ENCODE measurements at places on chromosomes 13 and 19.

DNA sequence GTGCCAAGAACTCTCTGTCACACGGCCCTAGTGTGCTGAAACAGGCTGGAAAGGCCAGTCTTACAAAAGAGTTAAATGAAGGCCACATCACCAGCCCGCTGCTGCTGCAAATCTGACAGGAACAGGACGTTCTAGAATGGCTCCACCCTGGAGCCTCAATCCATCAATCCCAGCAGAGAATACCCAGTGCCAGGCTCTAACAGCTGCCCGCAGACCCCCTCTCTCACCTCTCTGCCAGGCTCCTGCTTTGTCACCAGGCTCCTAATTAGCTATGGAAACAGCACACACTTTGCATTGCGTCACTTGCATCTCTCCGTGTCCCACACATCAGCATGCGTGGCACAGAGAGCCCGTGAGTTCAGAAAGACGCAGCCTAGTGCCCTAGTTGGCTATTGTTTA is 314.1 kb downstream of the FOXO1 start:
- no peak for DNase-seq

- DNase-seq: no peak
These were observed 1.7 kb downstream of the KANK2 start for GRCh38 chr19:11195681-11196080.

GRCh38 chr19:48615231-48616040 is 560 bp upstream of the FAM83E start:
- DNase-seq: no peak

DNA sequence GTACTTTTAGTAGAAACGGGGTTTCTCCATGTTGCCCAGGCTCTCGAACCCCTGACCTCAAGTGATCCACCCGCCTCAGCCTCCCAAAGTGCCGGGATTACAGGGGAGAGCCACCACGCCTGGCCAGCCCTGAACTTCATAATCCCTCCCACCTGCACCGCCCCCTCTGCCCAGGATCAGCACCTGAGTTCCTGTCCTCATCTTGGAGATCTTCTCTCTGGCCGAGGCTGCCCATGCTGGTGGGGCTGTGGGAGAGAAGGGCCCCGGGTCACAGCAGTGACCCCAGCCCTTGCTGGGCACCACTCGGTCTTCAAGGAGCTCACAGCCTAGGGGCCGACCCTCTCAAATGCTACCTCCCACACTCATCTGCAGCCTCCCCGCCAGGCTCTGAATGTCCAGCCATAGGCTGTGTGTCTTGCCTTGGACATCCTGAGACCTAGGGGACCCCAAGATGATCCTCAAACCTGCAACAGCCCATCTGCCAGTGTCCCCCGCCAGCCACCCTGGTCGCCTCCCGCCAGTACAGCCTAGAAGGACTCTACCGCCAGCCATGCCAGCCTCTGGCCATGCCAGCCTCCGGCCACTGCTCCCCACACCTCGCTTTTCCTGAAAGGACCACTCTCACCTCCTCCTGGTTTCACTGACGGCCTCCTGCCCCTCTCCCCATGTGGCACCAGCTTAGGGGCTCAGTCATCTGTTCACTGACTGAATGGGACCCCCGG is 1.5 kb downstream of the ATP8B3 start:
- no peak for DNase-seq

DNA sequence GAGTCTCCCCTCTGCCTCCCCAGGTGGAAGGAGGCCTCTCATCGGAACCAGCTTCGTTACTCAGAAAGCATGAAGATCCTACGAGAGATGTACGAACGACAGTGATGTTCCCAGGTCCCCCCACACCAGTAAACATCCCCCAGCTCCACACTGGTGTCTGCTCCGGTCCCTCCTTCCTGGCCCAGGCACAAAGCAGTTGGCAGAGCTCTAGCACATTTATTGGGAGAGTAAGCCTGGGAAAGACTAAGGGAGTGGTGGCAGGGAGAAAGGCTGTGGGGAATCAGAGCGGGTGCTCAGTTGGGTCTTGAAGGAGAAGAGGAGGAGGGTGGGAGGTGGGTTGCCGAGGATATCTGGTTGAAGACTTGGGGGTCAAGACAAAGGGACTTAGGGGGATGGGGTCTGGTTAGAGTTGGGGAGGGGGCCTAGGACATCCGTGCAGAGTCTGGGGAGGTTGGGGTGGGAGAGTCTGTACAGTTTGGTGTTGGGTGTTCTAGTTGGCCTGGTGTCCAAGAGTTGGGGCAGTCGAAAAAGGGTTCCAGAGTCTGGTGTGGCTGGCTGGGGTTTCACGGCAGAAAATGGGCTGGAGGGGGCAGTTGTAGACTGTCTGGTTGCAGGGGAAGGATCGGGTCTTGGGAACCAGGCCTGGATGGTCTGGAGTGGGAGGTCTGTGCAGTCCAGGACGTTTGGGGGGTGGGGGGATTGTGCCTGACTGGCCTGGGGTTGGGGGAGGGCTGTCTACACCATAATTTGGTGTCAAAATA is 2.3 kb downstream of the HSPB6 start:
- DNase-seq: no peak

DNA sequence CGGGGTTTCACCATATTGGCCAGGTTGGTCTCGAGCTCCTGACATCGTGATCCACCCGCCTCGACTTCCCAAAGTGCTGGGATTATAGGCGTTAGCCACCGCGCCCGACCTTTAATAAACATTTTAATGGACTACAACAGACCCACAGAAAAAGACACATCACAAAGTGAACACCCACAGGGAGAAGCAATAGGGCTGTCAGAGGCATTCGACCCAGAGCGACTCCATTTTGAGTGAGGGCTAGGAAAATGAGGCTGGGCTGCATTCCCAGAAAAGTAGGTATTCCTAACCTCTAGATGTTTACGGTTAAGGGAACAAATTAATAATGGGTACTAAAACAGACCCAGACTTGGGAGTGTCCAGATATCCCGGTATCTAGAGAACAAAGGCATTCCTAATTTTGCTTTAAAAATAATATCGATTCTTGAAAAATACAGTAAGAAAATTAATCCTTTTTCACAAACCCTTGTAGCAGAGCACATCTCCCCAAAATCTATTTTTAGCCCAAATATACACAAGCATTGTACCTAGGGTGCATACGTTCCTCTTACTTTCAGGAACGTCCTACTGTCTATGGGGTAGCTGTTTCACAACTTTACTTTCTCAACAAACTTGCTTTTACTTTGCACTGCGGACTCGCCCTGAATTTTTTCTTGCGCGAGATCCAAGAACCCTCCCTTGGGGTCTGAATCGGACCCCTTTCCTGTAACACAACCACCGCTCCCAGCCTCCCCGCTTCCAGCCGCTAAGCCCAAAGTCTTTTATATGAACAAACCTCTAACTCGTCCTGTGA is 811 bp upstream of the ZNF8 start:
- no peak for DNase-seq

- DNase-seq: no peak
These were observed 21.2 kb upstream of the TOMM40 start for GRCh38 chr19:44869733-44870470.

DNA sequence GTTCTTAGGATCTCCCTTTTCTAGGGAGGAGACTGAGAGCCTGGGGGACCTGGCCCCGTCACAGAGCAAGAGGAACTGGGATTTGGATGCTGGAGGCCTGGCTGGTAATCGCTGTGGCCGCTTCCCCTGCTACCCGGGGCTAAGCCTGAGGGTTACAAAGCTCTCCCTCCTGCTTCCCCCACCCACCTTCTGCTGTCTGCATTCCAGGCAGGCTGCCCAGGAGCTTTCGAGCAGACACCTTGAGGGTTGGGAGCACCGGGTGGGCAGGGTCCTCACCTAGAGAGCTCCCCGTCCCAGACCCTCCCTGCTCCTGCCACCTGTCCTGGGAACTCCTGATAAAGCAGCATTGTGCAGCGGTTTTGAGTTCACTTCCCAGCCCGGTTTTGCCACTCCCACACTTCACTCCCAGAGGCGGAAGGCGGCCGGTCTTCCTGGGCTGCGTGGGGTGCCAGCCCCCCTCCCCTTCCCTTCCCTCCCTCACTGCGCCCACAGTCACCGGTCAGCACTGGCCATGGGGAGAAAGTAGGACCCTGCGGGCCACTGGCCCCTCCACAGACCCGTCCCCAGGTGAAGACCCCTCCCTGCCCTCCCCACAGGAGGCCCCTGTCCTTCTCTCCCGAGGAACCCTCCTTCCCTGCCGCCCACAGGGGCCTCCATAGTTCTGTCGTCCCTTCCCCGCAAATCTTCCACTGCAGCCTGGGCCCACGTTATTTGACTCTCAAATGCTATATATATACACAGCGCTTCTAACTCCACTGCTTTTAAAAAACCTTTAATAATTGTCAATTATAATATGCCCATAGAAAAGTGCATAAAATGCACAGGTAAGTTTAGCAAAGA is 8.1 kb downstream of the PAK4 start:
- DNase-seq: no peak

DNA sequence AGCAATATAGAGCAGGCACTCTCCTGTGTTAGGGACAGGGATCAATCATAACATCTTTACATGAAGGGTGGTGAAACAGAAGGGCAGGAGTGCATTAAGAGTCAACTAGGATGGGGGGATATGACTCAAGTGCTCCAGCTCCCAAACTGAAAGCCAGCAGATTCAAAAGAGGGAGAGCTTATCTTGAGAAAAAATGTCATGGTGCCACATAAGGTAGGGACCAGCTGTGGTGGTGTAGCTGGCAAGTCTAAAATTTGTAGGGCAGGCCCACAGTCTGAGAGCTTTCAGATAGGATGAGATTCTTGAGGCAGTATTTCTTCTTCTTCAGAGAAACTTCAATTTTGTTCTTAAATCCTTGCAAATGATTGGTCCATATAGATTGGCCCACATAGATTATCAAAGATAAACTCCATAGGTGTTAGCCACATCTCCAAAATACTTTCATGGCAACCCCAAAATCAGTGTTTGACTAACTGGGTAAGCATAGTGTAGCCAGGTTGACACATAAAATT is 19.1 kb downstream of the DNAJC15 start:
- DNase-seq: no peak

All from KG1 (cell line).